ENCODE measurements at places on chromosomes 5 and 9.

DNA sequence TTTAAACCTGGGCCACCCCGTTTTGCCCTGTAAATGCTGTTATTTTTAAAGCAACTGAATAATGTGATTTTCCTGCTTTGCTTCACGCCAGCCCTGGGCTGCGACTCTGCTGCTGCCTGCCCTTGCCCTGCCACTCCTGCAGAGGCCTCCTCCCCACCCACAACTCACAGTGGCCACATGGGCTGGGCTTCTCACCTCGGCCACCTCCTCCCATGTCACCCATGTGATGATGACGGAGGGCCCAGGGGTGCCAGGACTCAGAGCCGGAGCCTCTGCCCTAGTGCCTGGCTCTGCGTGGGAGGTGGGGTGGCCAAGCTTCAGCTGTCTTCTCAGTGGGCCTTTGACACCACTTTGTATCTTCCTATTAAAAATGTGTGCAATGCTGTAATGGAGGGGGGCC, 48.1 kb upstream of the NKD2 start:
- H3K4me3 ChIP-seq = no peak overlapping the region
- H3K27ac ChIP-seq = no peak overlapping the region
- H3K4me1 ChIP-seq = peaks cover 4% of the 10 kb centered on the region
- H3K36me3 ChIP-seq = no peaks in the 10 kb centered on the region

- no peak overlapping the region for H3K27ac ChIP-seq
- no peak overlapping the region for H3K4me3 ChIP-seq
- no peaks in the 10 kb centered on the region for H3K4me1 ChIP-seq
- no peaks in the 10 kb centered on the region for H3K27me3 ChIP-seq
Observed at GRCh38 chr5:174315471-174315870, 270.0 kb downstream of the NSG2 start.

DNA sequence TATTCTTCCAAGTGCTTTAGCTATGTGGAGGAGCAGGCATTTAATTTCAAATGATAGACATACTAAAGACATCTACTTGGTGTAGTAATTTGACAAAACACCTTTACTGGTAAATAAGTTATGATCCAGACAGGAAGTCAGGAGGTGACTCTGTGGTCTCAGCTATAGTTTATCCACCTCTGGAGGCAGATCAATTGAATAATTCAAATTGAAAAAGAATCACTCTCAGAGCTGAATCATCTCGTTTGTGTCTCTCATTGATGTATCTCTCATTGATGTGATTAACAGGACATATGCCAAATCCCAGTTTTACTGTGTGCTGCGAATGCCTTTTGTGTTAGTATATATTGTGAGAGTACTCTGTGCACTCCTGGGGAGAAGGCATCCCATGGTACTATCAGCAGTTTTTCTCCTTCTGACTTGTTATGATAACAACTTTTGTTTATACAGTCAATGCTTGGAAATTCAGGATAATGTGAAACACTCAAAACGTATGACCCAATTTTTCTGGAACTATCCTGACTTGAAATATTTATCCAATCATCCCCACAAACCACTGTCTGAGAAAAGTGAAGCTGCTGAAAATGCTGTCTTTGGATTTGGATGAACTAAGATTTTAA, 48.5 kb upstream of the DAB2 start:
- no peak overlapping the region for H3K4me3 ChIP-seq
- H3K27ac ChIP-seq = no peak overlapping the region
- no peak for DNase-seq
- no peaks in the 10 kb centered on the region for H3K36me3 ChIP-seq

DNA sequence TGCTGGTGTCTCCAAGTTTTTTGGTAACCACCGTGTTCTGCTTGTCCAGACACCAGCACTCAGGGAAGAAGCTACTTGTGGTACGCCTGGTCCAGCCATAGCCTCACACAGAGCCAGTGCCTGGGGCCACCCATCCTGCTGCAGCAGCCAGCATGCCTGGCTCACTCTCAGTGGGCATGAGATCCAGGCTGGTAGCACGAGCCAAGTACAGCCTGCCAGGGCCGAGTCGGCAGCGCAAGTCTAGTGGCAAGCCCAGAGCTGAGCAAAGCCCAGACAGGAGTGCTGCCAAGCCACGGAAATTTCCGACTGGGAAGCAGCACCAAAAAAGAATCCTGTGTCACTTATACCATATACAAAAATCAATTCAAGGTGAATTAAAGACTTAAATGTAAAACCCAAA, 36.3 kb upstream of the FBXL17 start:
- no peaks in the 10 kb centered on the region for H3K27me3 ChIP-seq
- no peaks in the 10 kb centered on the region for H3K36me3 ChIP-seq
- no peak overlapping the region for H3K4me3 ChIP-seq
- H3K4me1 ChIP-seq = no peaks in the 10 kb centered on the region

DNA sequence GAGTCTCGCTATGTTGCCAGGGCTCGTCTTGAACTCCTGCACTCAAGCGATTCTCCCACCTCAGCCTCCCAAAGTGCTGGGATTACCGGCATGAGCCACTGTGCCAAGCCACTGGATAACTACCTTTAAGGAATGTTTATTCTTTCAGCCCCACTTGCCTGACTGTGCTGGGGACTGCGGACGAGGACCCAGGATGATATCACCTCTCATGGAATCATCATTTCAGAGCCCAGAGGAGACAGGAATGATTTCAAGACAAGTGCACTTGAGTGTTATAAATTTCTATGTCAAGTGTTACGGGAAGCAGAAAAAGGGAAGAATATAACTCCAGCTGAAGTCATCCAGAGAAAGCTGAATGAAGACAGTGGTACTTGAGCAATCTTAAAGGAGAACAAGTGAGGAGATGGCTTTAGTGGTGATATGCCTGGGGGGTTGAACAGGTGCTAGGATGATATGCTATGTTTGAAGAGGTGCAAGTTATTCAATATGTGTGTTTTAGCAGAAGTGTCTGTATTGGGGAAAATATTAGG, 109.3 kb downstream of the DCP2 start:
- no peaks in the 10 kb centered on the region for H3K36me3 ChIP-seq
- no peak for DNase-seq
- peaks cover 9% of the 10 kb centered on the region for H3K4me1 ChIP-seq
- H3K4me3 ChIP-seq = no peak overlapping the region

DNA sequence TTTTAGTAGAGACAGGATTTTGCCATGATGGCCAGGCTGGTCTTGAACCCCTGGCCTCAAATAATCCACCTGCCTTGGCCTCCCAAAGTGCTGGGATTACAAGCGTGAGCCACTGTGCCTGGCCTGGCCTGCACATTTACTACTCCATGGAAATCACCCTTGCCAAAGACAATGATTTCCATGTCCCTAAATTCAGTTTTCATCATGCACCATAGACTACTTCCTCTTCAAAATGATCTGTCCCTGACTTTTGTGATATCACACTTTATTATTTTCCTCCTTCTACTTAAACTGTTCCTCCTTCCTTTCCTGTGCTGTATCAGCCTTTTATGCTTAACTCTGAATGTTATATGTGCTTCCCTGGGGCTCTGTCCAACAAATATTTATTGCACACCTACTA, 20.3 kb downstream of the SLC28A3 start:
- H3K36me3 ChIP-seq = no peaks in the 10 kb centered on the region
- no peak for DNase-seq
- H3K4me1 ChIP-seq = no peaks in the 10 kb centered on the region
- H3K27me3 ChIP-seq = no peaks in the 10 kb centered on the region
- no peak overlapping the region for H3K27ac ChIP-seq

DNA sequence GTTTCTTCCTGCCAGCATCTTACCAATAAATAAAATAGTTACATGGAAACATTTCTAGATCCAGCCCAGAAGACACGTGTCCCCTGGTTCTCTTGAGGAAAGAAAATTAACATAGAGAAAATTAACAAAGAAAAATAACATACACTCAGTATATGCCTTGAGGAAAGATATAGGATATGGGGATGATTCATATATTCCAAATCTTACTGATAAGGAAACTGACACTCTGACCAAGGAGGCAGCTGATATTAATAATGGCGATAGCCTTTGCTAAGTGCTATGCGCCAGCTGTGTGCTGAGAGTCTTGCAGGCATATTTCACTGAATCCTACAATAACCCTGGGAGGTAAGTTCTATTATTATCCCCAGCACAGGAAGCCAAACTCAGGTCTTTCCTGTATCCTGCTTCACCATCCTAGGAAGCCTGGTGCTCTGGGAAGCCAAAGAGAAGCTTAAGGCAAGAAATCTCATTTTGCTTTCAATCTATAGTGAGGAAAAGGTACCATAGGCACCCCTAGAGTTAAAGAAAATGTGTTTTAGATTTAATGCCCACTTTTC, 302.7 kb upstream of the NREP start:
- H3K27me3 ChIP-seq = no peaks in the 10 kb centered on the region
- no peak overlapping the region for H3K4me3 ChIP-seq
- DNase-seq = no peak
- no peaks in the 10 kb centered on the region for H3K36me3 ChIP-seq
- no peak overlapping the region for H3K27ac ChIP-seq

GRCh38 chr5:14364096-14364495, 217.5 kb upstream of the OTULINL start:
- H3K36me3 ChIP-seq = peaks cover 5% of the 10 kb centered on the region
- no peak for DNase-seq
- H3K4me3 ChIP-seq = no peak overlapping the region
- no peaks in the 10 kb centered on the region for H3K27me3 ChIP-seq
- H3K4me1 ChIP-seq = no peaks in the 10 kb centered on the region
- H3K27ac ChIP-seq = no peak overlapping the region

DNA sequence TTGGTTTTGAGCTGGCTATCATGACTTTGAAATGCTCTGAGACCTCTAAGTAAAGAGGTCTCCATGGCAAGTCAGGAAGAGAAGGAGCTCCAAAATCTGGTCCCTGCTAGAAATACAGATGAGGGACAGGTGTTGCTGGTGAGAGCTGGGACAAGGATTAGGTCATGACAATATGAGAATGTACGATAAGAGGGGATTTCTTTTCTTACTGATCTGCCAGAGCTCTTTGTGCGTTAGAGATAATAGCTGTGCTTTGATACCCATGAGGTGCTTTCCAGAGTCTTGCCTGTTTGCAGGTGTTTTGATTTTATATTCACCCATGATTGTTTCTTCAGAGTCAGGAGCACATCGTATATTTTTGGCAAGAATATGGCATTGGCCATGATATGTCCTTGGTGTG, 56.5 kb downstream of the ANKRD33B start:
- H3K27me3 ChIP-seq = no peaks in the 10 kb centered on the region
- no peaks in the 10 kb centered on the region for H3K4me1 ChIP-seq
- H3K27ac ChIP-seq = no peak overlapping the region
- H3K36me3 ChIP-seq = no peaks in the 10 kb centered on the region
- no peak overlapping the region for H3K4me3 ChIP-seq

DNA sequence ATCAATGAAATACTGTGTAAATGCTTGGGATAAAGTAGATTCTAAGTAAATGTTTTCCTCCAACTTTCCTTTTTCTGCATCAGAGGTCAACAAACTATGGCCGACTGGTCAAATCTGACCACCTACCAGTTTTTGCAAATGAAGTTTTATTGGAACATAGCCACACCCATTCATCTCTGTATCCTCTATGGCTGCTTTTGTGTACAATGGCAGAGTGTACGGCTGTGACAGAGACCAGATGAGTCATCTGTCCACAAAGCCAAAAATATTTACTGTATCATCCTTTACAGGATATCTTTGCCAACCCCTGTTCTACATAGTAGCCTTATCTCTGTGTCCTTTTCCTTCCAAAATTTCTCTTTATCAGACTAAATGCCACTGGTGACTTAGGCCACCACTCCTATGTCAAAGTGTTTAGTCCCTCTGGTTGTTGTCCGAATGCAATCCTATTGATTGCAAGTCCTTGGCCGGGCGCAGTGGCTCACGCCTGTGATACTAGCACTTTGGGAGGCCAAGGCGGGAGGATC, 218.4 kb upstream of the KLF4 start:
- H3K4me1 ChIP-seq = no peaks in the 10 kb centered on the region
- H3K4me3 ChIP-seq = no peak overlapping the region
- DNase-seq = no peak
- no peaks in the 10 kb centered on the region for H3K36me3 ChIP-seq
- no peak overlapping the region for H3K27ac ChIP-seq
- H3K27me3 ChIP-seq = no peaks in the 10 kb centered on the region

GRCh38 chr5:88281322-88281721, 12.7 kb upstream of the TMEM161B start:
- H3K36me3 ChIP-seq = no peaks in the 10 kb centered on the region
- DNase-seq = no peak
- no peak overlapping the region for H3K27ac ChIP-seq
- H3K4me3 ChIP-seq = no peak overlapping the region
- H3K4me1 ChIP-seq = no peaks in the 10 kb centered on the region
- H3K27me3 ChIP-seq = no peaks in the 10 kb centered on the region

DNA sequence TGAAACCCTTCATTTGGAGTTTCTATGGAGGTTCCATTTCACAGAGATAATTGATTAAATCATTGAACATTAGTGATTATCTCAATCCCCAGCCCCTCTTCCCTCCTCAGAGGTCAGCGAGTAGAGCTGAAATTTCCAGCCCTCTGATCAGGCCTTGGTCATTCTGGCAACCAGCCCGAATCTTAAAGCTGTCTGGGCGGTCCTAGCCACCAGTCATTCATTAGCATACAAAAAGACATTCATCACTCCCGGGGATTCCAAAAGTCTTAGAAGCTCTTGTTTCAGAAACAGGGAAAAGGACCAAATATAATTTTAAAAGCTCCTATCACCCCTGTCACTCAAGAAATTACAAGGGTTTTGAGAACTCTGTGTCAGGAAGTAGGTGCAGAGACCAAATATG, 41.3 kb downstream of the ZNF474 start:
- no peak for DNase-seq
- no peaks in the 10 kb centered on the region for H3K4me1 ChIP-seq
- no peak overlapping the region for H3K4me3 ChIP-seq
- H3K27ac ChIP-seq = no peak overlapping the region
- H3K27me3 ChIP-seq = no peaks in the 10 kb centered on the region

DNA sequence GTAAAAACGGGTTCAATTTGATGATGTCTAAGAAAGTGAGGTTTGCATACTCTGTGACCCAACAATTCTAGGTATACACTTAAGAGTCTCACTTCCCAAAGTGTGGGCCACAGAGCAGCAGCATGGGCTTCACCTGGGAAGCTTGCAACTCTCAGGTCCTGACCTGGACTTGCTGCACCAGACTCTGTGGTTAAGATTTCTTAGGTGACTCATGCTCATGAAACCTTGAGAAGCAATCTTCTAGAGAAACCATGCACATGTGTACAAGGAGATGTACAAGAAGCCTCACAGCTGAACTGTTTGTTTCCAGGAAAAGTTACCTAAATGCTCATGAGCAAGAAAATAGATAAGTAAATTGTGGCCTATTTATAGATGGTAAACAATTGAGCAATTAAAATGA, 30.0 kb downstream of the DNAJC21 start:
- no peaks in the 10 kb centered on the region for H3K27me3 ChIP-seq
- no peaks in the 10 kb centered on the region for H3K4me1 ChIP-seq
- no peak overlapping the region for H3K4me3 ChIP-seq

DNA sequence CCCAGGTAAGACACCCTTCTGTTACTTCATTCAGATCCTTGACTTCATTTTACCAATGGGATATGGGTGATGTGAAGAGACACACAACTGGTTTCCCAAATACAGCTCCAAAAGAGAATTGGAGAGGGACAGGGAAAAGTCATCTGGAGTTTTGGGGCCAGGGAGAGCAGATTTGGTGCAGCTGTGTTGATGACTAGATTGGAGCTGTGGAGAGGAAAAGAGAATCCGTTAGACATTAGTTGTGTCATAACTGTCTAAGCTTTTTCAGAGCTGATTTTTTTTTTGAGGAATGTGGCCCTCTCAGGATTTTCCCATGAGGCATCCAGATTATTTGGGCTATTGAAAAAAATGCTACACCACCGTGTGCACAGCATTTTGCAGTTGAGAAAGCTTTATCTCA, 423.4 kb downstream of the DMAC1 start:
- H3K27me3 ChIP-seq = no peaks in the 10 kb centered on the region
- no peak for DNase-seq
- no peak overlapping the region for H3K27ac ChIP-seq
- H3K4me3 ChIP-seq = no peak overlapping the region
- H3K4me1 ChIP-seq = no peaks in the 10 kb centered on the region
